ENCODE measurements at places on chromosomes 5 and 9.

- no peak for DNase-seq
These were observed 29.6 kb downstream of the NOTCH1 start for GRCh38 chr9:136516191-136516654.

- DNase-seq = no peak
These were observed 95.8 kb upstream of the KLF9 start for GRCh38 chr9:70510157-70510770.

DNA sequence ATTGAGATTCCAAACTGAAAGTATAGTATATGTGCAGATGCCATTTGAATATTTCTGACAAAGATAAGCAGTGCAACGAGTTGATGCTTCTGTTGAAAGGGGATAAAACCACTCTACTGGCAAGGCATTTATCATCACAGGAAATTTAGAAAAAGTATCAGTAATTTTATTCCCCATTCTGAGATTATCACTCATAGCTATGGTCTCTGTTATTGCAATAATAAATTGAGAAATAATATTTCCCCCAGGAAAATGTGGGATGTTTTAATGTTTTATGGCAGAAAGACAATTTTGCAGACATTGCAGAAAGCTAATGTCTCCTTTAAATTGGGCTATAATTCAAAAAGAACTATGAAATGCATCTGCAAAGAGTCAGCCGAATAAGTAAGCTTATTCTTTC lies 1612.7 kb upstream of the ACO1 start:
- DNase-seq = no peak

GRCh38 chr9:90065851-90066250 lies 461.0 kb downstream of the GADD45G start:
- DNase-seq = no peak

DNA sequence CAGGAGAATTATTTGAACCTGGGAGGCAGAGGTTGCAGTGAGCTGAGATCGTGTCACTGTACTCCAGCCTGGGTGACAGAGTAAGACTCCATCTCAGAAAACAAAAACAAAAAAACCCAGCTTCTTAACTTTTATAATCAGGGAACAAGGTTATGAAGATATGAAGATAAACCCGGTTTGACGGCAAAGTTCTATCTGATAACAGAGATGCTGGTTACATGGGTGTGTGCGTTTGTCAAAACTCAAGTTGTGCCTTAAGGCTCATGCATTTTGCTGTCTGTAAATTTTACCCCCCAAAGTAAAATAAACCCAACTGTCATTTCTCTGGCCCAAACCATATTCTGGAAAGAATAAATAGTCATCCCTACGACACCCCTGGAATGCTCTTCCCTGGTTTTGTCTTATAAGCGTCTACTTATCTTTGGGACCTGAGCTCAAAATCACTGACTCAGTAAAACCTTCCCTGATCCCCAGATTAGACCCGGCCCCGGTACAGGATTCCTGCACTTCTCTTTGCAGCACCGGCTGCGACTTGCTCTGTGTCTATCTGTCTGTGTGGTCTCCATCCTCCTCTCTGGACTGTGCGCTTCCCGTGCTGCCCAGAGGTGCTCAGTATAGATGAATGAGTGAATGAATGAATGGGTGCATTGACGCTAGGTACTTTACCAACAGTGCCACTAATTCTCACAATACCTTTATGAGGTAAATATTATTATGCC lies 172.2 kb downstream of the DAB2IP start:
- no peak for DNase-seq

DNA sequence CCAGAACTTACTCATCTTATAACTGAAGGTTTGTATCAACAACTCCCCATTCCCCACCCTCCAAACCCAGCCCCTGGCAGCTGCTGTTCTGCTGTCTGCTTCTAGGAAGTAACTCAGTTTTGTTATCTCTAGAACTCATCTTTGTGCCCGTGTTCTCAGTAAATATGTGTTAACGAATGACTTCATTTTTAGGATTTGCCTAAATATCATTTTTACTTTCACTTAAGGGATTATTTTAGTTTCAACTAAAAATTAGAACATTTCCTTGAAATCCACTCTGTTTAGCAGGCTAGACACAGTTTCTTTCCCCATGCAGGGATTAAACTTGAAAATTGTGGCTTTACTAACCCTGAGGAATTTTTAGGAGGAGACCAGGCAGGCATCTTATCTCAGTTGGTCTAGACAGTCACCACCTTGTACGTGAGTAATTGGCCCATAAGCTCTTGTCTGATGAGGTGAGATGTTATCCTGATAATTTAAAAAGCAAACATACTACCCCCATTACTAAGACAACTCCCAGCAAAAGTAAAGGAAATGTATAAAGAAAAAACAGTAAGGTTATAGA lies 68.2 kb upstream of the TNFAIP8 start:
- no peak for DNase-seq

DNA sequence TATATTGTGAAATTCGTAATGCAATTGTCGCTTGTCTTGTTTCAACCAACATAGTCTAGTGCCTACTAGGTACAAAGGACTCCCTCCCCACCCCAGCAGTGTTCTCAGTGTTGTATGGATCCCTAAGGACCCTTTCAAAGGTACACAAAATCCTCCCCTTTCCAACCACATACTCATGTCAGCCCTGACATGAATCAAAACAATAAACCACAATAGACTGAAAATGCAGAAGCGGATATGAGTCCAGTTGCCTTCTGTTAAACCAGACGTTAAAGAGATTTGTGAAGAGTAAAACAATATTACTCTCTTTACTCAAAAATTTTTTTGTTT lies 82.4 kb upstream of the IFNK start:
- no peak for DNase-seq

Measured in activated naive CD4-positive, alpha-beta T cell (primary cell).